GM12878 (cell line): ENCODE measurements at places on chromosomes 2 and 18.
A peak's percentile ranks its signal among the peaks of the same experiment; 100 is the strongest.

DNA sequence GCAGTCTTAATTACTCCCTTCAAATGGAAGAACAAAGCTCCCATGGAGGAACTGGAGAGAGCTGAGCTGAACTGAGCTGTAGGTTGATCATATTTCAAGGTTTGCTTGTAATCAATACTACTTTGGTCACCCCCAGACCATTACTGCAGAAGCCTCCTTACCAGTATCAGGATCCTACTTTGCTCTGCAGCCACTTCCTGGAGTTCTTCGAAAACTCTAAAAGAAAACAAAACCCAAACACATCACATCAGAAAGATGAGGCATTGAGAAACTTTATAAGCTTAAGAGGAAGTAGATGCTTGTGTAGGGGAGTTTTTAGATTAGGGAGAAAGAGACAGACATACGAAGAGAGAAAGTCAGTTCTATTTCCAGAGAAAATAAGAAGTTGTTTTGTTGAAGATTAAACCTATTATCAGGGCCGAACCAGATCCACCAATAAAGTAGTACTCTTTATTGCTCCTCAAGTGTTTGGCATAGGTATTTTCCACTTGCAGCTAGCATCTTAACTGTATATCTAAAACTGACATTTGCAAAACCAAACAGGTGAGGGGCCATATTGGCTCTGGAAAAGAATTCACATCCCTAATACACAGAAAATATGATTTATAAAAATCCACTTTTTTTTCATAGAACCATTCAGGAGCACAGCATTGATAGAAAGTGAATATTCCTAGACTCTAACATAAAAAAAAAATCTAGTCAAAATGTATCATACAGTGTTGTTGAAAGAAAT, 166.9 kb upstream of the KLF7 start:
- no peak for DNase-seq

GRCh38 chr2:169108099-169108884, 38.9 kb downstream of the DHRS9 start:
- no peak for DNase-seq

GRCh38 chr2:5758346-5758745, 66.2 kb downstream of the SOX11 start:
- DNase-seq: no peak

GRCh38 chr18:25171334-25171733, 180.6 kb downstream of the ZNF521 start:
- DNase-seq: no peak

- no peak for DNase-seq
Observed at GRCh38 chr2:7265286-7265685, 348.1 kb downstream of the RNF144A start.

GRCh38 chr2:113182471-113183260, 8.9 kb downstream of the PSD4 start:
- no peak for DNase-seq

DNA sequence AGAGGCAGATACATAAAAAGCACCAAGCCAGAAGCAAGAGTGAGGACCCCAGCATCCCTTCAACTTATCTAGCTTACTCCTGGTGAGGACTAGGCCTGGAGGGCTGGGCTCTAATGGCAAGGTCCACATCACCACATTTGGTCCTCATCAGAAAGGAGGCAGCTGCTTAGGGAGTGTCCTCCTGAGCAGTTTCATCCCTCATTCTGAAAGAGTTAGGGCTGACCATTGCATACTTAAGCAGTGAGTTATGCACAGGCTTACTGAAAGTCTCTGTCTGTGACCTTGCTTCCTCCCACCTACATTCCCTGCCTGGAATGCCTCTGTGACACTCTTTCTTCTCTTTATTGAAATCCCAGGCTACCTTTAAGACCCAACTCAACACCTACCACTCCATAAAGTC, 301.8 kb upstream of the ACVR2A start:
- DNase-seq: no peak

DNA sequence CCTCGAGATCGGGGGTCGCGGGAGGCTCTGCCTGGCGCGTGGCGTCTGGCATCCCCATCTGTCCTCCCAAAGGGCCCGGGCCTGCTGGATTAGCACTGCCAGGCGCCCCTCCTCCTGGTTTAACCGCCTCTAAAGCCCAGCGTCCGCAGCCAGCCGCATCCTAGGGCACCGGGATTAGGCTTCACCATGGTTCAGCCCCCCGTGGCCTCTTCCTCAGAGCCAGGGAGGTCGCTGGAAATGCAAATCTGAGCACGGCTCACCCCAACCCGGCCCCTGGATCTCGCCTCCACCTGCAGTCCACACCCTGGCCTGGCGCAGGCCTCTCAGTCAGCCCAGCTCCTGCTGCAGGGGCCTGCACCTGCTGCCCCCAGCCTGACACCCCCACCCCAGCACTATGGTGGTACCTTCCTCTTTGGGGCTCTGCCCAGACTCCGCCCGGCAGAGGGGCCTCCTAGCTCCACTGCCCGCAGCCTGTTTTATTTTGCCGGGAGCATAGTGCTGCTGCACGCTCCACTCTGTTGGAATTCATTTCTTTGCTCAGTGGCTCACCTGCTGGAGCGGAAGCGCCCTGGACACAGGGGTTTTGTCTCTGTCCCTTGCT, 13.2 kb downstream of the PRELID3A start:
- DNase-seq: no peak

DNA sequence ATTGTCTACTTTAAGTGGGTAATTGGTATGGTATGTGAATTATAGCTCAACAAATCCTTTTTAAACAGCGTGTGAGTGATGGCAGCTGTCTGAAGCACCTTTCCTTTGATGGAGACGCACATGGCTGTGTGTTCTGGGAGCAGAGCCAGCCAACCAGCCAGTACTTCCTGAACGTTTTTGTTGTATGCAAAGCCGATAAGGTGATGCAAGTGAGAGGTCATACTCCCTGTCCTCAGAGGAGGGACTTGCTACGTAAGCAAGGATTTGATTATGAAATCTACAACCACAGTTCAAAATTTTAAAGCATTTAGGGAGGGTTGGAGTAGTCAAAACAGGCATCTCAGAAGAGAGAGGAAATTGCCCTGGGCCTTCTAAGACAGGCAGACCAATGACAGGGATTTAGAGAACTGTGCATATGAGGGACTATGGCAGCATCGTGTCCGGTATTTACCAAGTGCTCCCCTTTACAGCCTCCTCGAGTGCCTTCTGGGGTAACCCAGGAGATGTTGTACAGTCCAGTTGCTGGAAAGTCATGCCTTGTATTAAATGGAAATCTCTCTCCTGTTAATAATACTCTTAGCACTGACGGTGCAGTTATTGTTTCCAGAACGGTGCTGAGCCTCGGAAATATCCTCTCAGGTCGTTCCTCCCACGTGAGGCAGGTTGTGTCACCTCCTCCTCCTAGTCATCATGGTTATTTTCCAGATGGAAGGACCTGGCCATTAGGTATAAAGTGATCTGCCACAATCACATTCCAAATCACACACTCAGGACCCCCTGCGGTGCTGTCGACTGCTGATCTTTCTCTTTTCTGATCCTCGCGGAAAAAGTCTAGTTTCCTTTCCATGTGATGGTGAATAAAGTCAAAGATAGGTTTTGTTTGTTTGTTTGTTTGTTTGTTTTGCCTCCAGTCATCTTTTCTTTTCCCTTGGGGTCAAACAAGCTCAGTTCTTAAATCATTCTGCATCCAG, 28.4 kb downstream of the ARHGEF4 start:
- DNase-seq: no peak

DNA sequence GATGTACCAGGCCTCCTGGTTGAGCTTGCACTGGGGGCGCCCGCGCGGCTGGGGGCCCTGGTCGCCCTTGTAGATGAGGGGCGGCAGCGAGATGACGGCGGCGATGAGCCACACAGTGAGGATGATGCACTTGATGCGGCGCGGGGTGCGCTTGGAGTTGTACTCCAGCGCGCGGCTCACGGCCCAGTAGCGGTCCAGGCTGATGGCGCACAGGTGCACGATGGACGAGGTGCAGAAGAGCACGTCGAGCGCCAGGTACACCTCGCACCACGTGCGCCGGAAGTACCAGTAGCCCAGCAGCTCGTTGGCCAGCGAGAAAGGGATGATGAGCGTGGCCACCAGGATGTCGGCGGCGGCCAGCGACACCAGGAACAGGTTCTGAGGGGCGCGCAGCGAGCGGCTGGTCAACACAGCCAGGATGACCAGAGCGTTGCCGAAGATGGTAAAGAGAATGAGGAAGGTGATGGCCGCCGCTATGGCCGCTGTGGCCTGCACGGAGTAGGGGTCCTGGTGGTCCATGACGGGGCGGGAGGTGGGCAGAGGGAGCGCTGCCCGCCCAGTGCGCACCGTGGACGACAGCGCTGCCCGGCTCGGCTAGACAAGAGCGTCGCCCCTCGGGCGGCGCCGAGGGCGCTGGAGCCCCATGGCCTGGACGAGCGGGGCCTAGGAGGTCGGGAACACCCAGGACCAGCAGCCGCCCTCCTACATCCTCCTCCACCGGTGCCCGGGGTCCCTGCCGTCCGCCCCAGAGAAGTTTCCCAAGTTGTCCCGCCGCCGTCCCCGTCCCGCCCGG, 544 bp downstream of the ADRA2B start:
- no peak for DNase-seq

DNA sequence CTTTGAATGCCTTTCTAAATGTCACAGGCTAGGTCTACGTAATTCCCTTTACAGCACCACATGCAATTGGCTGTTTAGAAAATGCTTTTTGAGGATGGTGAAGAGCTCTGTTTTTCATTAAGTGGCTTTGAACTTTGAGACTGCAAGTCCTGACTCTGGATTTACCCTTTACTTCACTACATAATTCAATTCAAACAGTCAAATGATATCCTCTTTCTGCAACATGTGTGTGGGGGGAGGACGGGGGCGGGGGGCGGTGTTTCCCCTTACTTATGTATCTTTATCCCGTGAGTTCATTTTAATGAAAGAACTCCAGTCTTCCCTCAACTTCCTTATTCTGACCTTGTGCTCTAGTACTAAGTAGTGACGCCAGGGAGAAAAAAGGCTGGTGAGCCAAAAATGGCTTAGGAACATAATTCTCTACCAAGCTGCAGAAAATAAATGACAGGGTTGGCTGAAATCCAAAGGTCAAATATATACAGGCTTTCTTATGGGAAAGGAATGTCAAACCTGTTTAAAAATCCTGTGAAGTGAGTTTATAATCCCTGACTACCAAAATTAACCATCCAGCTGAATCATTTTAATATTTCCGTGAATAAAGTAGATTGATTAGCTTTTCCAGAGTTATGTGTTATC, 119.6 kb downstream of the SLC8A1 start:
- no peak for DNase-seq

DNA sequence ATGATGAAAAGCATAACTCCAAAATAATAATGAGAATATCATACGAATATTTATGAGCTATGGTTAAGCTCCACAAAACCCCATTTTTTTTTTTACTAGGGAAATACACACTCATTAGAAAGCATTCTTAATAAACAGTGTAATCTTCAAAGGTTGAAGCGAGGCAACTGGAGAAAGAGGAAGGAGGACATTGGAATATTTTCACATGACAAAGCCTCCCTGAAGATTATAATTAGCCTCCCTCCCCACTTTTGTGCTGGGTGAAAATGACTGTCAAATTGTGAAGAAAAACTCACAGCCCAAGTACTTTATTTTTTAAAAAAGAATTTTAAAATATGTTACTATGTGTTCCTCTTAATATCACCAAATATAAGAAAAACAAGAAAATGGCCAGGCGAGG, 64.1 kb upstream of the NFU1 start:
- DNase-seq: no peak

- no peak for DNase-seq
Observed at GRCh38 chr2:86047575-86048382, 57.9 kb downstream of the POLR1A start.

- peak; percentile 48 for DNase-seq
Observed at GRCh38 chr2:48248251-48248933, 281.6 kb upstream of the STON1 start.

GRCh38 chr2:191202209-191202721, 42.9 kb upstream of the MYO1B start:
- no peak for DNase-seq
